Lower lobe of right lung (tissue), 2 donors: ENCODE measurements at places on chromosomes 11 and 22. TPM values are rescaled to one million over a fixed set of nuclear protein-coding genes. Genes with fewer than 3 reads are reported as not detected.

MIF gene
- total RNA-seq, result 231 TPM

NPAT gene
- 16.7 TPM for total RNA-seq

BATF2 gene
- total RNA-seq, result 8.6 TPM

DNA sequence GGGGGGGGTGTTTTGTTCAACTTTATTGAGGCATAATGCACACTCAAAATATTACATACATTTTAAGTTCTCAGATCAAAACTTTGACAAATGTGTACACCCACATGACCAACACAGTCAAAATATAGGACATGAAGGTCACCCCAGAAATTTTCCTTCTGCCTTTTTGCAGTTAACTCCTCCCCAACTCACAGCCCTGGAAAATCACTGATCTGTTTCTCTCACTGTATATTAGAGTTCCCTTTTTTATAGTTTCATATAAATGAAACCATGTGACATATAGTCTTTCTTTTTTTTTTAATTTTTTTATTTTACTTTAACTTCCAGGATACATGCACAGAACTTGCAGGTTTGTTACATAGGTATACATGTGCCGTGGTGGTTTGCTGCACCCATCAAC, 4.6 kb downstream of the TMPRSS5 start:
- H3K27ac ChIP-seq, result no peak overlapping the region
- no peak overlapping the region for H3K4me3 ChIP-seq
- no peaks in the 10 kb centered on the region for H3K36me3 ChIP-seq
- H3K27me3 ChIP-seq, result no peaks in the 10 kb centered on the region
- no peaks in the 10 kb centered on the region for H3K4me1 ChIP-seq
- DNase-seq, result no peak

RAG1 gene
- total RNA-seq, result 1.3 TPM

GRCh38 chr22:44640618-44641155, 61.3 kb upstream of the PRR5 start:
- DNase-seq, result peak; percentile 29
- H3K36me3 ChIP-seq, result no peaks in the 10 kb centered on the region
- H3K27ac ChIP-seq, result no peak overlapping the region
- no peaks in the 10 kb centered on the region for H3K27me3 ChIP-seq

DNA sequence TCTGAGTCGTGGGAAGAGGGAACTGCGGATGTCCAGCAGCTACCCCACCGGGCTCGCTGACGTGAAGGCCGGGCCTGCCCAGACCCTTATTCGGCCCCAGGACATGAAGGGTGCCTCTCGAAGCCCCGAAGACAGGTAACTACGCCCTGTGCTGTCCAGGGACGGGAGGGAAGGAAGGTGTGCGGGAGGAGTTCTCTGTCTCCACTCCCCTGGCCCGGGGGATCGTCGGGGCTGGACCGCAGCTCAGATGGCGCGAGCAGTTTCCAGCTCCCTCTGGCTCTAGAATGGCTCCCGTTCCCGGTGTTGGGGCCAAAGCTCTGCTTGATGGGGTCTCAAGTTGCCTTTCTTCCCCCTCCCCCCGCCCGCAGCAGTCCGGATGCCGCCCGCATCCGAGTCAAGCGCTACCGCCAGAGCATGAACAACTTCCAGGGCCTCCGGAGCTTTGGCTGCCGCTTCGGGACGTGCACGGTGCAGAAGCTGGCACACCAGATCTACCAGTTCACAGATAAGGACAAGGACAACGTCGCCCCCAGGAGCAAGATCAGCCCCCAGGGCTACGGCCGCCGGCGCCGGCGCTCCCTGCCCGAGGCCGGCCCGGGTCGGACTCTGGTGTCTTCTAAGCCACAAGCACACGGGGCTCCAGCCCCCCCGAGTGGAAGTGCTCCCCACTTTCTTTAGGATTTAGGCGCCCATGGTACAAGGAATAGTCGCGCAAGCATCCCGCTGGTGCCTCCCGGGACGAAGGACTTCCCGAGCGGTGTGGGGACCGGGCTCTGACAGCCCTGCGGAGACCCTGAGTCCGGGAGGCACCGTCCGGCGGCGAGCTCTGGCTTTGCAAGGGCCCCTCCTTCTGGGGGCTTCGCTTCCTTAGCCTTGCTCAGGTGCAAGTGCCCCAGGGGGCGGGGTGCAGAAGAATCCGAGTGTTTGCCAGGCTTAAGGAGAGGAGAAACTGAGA, 1.4 kb downstream of the ADM start:
- H3K4me3 ChIP-seq, result peak overlapping the region; percentile 86
- peak; percentile 48 for DNase-seq
- H3K27ac ChIP-seq, result peak overlapping the region; percentile 88
- peaks cover 77% of the 10 kb centered on the region for H3K4me1 ChIP-seq
- H3K36me3 ChIP-seq, result no peaks in the 10 kb centered on the region

MMP1 gene
- total RNA-seq, result 0.97 TPM

DNA sequence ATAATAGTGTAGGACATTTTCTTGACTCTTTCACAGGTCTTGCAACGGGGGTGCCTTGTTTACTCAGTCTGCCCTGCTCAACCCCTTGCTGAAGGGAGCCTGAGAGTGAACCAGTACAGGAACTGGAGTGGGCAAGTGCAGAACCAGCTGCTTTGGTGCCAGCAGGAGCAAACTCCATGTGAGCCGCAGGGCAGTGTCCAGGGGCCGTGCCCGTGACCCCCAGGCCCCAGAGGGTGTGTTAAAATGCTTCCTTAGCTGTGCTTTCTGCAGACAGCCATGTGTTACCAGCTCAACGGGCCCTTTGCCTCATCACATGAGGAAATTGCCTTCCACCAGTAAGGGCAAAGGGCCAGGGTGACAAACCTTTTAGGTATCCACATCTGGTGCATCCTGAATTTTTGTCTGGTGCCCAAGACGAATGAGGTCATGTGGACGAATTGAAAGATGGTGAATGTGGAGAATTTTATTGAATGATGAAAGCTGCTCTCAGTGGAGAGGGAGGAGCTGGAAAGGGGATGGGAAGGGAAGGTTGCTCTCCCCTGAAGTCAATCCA, 53.6 kb upstream of the OR5D13 start:
- no peak for DNase-seq
- H3K27ac ChIP-seq, result no peak overlapping the region
- H3K4me1 ChIP-seq, result no peaks in the 10 kb centered on the region
- no peaks in the 10 kb centered on the region for H3K27me3 ChIP-seq
- H3K4me3 ChIP-seq, result no peak overlapping the region
- H3K36me3 ChIP-seq, result no peaks in the 10 kb centered on the region

DNA sequence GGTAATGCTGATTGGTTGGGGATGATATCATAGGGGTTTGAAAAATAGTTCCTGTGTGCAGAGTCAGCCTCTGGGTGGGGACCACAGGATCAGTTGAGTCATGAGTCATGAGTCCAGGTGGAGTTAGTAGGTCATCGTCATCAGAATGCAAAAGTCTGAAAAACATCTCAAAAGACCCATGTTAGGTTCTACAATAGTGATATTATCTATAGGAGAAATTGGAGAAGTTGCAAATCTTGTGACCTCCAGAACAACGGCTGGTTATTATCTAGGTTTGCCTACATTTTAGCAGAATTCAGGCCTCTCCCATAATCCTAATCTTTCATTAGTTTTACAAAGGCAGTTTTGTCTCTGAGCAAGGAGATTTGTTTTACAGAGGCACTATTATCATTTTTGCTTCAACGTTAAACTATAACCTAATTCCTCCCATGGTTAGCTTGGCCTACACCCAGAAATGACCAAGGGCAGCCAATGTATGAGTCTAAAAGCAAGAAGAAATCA, 38.9 kb downstream of the MS4A2 start:
- no peak overlapping the region for H3K27ac ChIP-seq
- H3K36me3 ChIP-seq, result no peaks in the 10 kb centered on the region
- H3K4me3 ChIP-seq, result no peak overlapping the region
- no peak for DNase-seq
- H3K27me3 ChIP-seq, result no peaks in the 10 kb centered on the region

DNA sequence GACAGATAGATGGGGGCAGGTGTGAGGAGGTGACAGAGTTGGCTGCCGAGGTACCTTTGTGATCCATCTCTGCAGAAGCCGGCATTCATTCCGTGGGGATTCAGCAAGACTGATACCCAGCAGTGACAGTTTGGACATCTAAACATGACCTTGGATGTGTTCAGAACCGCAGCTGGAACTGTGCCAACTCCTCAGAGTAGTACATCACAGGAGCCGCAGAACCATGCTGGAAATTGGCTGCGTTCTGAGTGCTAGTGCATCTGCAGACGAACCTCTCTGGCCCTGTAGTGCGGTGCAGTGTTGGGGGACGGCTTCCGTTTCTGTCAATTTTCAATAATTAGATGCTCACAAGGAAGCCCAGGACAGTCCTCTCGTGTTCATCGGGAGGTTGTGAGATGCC, 772.1 kb downstream of the NTM start:
- no peaks in the 10 kb centered on the region for H3K27me3 ChIP-seq
- H3K4me1 ChIP-seq, result no peaks in the 10 kb centered on the region
- no peaks in the 10 kb centered on the region for H3K36me3 ChIP-seq
- H3K4me3 ChIP-seq, result no peak overlapping the region
- no peak overlapping the region for H3K27ac ChIP-seq

PLEKHA7 gene
- 44.0 TPM for total RNA-seq

DNA sequence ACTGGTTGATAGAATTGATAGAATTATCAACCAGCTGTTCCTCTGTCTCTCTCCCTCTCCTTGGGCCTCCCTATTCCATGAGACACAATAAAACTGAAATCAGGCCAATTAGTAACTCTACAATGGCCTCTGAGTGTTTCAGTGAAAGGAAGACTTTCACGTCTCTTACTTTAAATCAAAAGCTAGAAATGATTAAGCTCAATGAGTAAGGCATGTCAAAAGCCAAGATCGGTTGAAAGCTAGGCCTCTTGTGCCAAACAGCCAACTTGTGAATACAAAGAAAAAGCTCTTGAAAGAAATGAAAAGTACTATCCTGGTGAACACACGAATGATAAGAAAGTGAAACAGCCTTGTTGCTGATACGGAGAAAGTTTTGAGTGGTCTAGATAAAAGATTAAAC, 16.6 kb downstream of the PIH1D2 start:
- H3K4me1 ChIP-seq, result no peaks in the 10 kb centered on the region
- H3K4me3 ChIP-seq, result no peak overlapping the region
- H3K27ac ChIP-seq, result no peak overlapping the region
- peaks cover 87% of the 10 kb centered on the region for H3K36me3 ChIP-seq

GRCh38 chr22:21570398-21570797, 2.9 kb downstream of the UBE2L3 start:
- H3K4me3 ChIP-seq, result no peak overlapping the region
- H3K4me1 ChIP-seq, result peaks cover 60% of the 10 kb centered on the region
- H3K27ac ChIP-seq, result no peak overlapping the region
- DNase-seq, result no peak

GAL3ST1 gene
- 1.7 TPM for total RNA-seq

E2F8 gene
- total RNA-seq, result 0.95 TPM

DNA sequence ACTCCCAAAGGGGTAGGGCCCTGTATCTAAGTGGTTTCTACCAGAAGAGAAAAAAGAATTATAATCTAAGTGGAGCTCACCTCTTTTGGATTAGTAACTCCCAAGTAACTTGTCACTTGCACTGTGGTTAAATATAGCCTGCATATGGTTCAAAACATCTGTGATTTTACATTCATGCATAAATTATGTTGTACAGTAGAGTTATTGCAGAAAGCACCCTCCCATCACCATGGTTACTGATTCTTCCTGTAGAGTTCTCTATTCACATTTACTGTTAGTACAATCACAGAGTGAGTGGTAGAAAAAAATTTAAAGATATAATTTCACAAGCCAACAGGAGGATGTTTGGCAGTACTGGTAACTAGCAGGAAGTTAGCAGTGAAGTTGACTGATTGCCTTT, 80.4 kb downstream of the LRRC4C start:
- H3K36me3 ChIP-seq, result no peaks in the 10 kb centered on the region
- no peaks in the 10 kb centered on the region for H3K4me1 ChIP-seq
- no peak overlapping the region for H3K27ac ChIP-seq
- DNase-seq, result no peak

CABP4 gene
- total RNA-seq, result 4.0 TPM

TMPRSS4 gene
- total RNA-seq, result 7.9 TPM

ALX4 gene
- not detected for total RNA-seq

GRCh38 chr11:100682247-100682969, 4.7 kb upstream of the ARHGAP42 start:
- no peaks in the 10 kb centered on the region for H3K36me3 ChIP-seq
- peaks cover 4% of the 10 kb centered on the region for H3K27me3 ChIP-seq
- H3K27ac ChIP-seq, result no peak overlapping the region
- peaks cover 4% of the 10 kb centered on the region for H3K4me1 ChIP-seq

POU2AF1 gene
- 3.4 TPM for total RNA-seq

SLC5A12 gene
- not detected for total RNA-seq

RBMXL2 gene
- total RNA-seq, result not detected

DNA sequence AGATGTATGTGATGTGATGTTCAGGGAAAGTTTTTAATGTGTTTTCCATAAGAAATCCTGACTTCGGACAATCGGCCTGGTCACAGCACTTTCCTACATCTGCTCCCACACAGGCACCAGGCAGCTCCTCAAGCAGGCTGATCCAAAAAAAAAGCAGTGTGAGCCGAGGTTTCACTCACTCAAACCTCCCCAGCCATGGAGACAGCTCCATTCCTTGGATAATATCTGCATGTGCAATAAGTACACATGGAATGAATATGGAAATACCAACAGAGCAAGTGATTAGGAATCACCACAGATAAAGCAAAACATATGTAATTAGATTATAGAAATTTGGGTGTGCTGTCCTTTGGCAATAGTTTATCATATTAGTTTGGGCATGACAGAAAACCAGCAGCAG, 88.8 kb upstream of the API5 start:
- H3K36me3 ChIP-seq, result no peaks in the 10 kb centered on the region
- H3K4me3 ChIP-seq, result no peak overlapping the region
- no peaks in the 10 kb centered on the region for H3K4me1 ChIP-seq
- no peak for DNase-seq
- H3K27ac ChIP-seq, result no peak overlapping the region
- H3K27me3 ChIP-seq, result no peaks in the 10 kb centered on the region

GRCh38 chr22:31271026-31271425, 21.3 kb downstream of the PIK3IP1 start:
- peak overlapping the region; percentile 15 for H3K27ac ChIP-seq
- DNase-seq, result no peak
- H3K36me3 ChIP-seq, result peaks cover 90% of the 10 kb centered on the region
- no peak overlapping the region for H3K4me3 ChIP-seq
- no peaks in the 10 kb centered on the region for H3K27me3 ChIP-seq
- H3K4me1 ChIP-seq, result peaks cover 18% of the 10 kb centered on the region

DNA sequence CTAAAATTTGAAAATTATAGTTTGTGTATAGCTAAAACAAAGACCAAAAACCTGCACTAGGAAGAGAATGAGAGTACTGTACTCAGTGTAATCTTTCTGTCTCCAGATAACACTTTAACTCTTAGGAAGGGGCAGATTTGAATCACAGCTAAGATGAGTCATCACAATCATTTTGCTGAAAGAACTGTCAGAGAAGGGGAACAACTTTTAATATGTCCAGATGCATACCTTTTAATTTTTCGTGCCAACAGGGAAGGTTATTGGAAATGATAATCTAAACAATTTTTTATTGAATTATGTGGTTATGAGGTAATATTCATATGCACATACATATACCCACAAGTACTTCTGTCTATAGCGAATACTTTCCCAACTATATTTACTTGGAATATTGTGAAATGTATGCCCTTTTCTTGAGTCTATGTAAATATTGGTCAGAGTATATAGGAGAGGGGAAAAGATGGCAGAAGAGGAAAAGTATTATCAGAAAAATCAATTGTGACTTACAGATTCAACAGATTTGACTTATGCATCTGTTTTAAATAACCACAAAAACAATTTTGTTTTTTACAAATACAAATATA, 51.1 kb upstream of the MUC15 start:
- DNase-seq, result no peak
- H3K36me3 ChIP-seq, result no peaks in the 10 kb centered on the region
- no peaks in the 10 kb centered on the region for H3K27me3 ChIP-seq
- H3K4me1 ChIP-seq, result no peaks in the 10 kb centered on the region
- H3K27ac ChIP-seq, result no peak overlapping the region

ACR gene
- 0.62 TPM for total RNA-seq
